ENCODE measurements at places on chromosomes 5 and 9.
A peak's percentile ranks its signal among the peaks of the same experiment; 100 is the strongest.

GRCh38 chr5:14727428-14727865 is 62.9 kb downstream of the OTULIN start:
- DNase-seq, result peak; percentile 68

DNA sequence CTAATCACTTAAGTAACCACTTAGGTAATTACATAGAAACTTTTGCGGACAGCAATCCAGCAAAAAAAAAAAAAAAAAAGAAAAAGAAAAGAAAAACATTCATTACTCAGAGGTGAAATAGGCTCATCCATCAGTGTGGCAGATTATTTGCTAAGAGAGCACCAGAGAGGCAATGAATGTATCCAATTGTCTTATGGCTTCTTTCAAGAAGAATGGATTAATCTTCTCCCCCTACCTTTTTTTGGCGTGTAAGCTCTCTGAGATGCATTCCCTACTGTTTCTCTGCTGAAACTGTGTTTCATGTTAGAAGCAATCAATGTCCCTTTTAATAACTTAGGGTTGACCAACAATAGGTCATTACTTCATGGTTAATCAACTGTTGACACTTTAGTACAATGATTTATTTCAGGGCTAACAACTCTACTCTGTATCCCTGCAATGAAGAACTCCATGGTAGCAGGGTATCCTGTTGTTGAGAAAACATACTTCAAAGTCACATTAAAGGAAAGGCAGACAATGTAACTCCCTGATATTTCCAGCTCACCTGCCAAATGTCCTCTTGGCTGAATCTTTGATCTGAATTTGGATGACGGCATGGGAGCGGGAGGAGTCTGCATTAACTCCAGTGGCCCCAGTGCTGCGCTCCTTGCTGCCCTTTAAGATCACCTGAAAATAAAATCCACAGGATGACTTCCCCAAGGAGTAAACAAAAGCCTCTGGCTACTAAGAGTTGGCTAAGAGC is 57.6 kb downstream of the KIF24 start:
- DNase-seq, result no peak

GRCh38 chr5:41574391-41574790 is 64.0 kb upstream of the PLCXD3 start:
- no peak for DNase-seq

DNA sequence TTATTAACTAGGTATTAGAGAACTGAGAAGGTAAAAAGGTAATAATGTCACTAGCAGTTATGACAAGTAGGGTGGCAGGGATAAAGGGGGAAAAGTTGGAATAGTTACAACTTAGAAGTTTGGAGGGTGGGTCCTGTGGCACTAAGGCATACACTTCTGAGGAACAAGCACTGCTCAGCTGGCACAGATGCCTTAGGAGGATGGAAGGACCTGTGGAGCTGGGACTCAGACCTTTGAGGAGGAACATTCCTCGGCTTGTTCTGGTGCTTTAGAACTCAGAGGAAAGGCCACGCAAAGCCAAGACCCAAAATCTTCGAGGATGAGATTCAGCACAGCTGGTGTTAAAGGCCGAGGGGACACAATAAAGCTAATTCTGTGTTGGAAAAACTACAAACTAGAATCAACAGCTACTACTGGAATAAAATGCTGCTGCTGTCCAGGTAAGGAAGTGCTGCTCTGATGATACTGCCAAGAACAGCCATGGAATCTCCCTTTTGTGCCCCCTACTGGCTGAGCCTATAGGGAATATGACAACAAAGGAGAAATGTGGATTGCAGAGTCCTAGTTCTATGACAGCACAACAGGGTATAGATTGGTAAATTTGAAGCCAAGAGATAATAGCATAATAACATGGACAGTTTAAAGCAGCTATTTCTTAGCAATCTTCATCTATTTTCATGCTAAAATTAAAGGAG is 126.7 kb downstream of the SLC25A46 start:
- no peak for DNase-seq

- DNase-seq, result no peak
Observed at GRCh38 chr5:113804943-113805342, 291.4 kb downstream of the YTHDC2 start.

- no peak for DNase-seq
Observed at GRCh38 chr9:6876195-6876894, 118.6 kb downstream of the KDM4C start.

DNA sequence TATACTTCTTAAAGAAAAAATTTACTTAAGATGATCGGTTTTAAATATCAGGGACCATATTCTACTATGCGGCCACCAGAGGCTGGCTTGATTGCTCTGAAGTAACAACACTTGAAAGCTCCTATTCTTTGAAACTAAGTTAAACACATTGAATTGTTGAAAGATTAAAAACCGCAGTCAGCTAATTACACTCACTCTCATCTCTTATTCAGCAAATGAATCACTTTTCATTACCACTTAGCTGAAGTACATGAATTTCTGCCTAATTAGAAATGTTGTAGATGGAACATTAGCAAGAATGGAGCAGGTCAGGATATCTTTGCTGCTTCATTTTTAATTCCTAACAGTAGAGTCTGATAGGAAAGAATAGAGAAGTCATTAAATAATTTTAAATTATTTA is 42.3 kb downstream of the LSM11 start:
- DNase-seq, result no peak

- DNase-seq, result no peak
Observed at GRCh38 chr9:90114641-90115425, 510.0 kb downstream of the GADD45G start.

GRCh38 chr9:126973651-126974529 is 59.3 kb downstream of the RALGPS1 start:
- DNase-seq, result no peak

- DNase-seq, result no peak
Observed at GRCh38 chr5:162068412-162068811, 839 bp downstream of the GABRG2 start.

DNA sequence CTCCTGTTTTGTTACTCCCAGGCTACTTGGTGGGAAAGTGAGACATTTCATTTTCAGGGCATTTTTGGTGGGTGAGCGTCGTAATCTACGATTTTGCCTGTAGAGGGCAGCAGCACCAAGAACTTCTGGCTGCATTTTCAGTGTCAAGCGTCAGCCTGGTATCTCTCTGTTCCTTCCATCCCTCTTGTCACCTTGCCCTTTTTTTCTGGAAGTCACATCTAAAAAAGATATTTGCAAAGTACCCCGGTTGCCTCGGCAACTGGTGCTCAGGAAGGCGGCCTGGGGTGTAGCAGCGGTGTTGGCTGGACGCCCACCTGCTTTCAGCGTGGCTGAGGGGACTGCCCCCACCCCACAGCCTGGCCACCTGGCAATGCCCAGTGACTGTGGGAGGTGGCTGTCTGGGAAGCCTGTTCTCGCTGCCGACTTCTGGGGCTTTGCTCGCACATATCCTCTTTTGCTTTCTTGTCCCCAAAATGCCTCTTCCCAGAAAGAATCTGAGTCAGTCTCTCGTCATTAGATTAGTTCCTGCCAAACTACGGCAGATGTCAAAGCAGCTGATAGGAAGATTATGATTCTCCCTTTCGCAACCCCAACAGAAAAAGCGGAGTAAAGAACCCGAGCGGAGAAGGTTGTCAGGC is 84.5 kb downstream of the ACER2 start:
- DNase-seq, result peak; percentile 38

GRCh38 chr9:74645007-74645639 is 148.0 kb downstream of the RORB start:
- DNase-seq, result peak; percentile 0

DNA sequence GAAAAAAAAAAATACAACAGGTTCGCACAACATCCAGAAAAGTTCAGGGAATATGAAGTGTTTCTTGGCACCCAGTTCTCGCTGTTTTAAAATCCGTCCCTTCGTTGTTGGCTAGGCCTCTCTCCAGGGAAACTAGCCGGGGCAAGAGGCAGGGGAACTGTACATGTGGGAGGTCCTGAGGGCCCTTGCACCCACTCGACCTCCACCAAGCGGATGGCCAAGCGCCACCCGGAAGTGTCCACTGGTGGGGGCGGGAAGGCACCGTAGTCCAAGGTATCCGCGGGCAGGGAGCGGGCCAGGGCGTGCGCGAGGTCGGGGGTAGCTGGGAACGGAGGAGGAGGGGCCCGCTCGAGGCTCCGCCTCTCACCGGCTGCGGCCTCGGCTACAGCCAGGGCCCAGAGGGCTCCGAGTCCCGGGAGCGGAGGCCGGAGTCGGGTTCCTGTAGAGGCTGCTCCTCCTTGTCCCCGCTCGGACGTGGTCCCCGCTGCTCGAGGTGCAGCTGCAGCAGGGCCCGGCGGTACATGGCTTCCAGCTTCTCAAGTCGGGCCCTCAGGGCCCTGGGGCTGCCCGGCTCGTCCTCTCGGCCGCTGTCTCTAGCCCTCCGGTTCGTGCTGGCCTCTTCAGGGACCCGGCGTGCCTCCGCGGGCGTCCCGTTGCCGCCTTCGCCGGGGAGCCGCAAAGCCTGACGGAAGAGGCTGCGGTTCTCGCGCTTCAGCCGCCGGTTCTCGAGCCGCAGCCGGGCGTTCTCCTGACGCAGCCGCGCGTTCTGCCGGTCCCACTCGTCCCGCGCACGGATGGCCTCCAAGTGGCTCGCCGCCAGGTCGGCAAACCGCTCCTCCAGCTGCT is 720 bp downstream of the TUSC1 start:
- no peak for DNase-seq
